Cardiac muscle cell (in vitro differentiated cells and primary cell): ENCODE measurements at places on chromosomes 16 and 17. TPM values are rescaled to one million over a fixed set of nuclear protein-coding genes. Genes with fewer than 3 reads are reported as not detected.

DNA sequence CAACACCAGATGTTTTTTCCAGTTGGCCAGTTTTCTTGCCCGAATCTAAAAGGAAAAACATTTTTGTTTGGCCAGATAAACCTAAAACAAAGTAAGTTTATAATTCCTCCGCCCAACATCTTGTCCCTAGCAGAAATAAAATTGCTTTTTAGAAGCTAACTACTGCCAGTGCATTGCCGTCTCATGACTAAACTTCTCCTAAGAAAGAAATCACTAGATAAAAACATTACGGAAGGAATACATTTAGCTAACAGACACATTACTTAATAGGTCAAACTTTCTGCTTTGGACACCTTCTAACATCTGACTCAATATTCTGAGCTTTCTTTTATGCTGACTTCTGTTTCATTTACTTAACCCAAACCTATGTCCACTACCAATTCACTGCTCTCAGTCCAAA, 36.2 kb downstream of the FBXL20 start:
- DNase-seq, result no peak
- no peaks in the 10 kb centered on the region for H3K36me3 ChIP-seq
- no peak overlapping the region for H3K4me3 ChIP-seq
- H3K4me1 ChIP-seq, result peaks cover 15% of the 10 kb centered on the region
- H3K27ac ChIP-seq, result no peak overlapping the region

GRCh38 chr17:80771612-80772005, 220.0 kb upstream of the CHMP6 start:
- no peak overlapping the region for H3K4me3 ChIP-seq
- H3K27me3 ChIP-seq, result no peaks in the 10 kb centered on the region
- no peaks in the 10 kb centered on the region for H3K36me3 ChIP-seq
- H3K27ac ChIP-seq, result no peak overlapping the region
- DNase-seq, result no peak
- H3K4me1 ChIP-seq, result no peaks in the 10 kb centered on the region

DNA sequence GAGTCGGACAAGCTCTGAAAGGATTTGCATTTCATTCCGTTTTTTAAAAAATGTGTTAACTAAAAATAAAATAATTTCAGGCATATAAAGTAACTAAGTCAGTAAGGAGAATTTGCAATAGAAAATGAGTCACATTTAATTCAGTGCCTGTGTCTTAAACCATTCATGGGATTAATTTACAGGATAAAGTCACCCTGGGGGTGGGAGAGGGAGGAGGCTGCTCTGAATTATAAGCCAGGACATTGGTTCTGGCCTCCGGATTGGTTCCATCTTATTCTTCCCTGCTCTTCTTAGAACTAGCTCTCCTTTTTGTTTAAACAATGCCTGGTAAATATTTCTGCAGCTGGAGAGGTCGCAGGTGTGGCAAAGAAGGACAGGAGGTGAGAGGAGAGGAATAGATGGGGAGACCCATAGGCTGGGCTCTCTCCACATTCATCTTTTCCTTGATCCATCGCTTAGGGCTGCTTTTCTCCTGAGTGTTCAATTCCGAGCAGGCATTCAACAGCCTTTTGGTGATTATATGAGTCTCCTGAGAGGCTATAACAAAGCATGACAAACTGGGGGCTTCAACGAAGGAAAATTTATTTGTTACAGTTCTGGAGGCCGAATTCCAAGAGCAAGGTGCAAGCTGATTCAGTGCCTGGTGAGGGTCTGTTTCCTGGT, 319.2 kb downstream of the PHKB start:
- no peaks in the 10 kb centered on the region for H3K36me3 ChIP-seq
- DNase-seq, result no peak
- no peaks in the 10 kb centered on the region for H3K4me1 ChIP-seq
- H3K27ac ChIP-seq, result no peak overlapping the region
- no peaks in the 10 kb centered on the region for H3K27me3 ChIP-seq

The HIC1 gene
- total RNA-seq, result 2.6 and 3.7 TPM in 2 replicates

The MYH1 gene
- not detected in 2 replicates for total RNA-seq

The SLC22A31 gene
- 3.1 and 39.4 TPM in 2 replicates for total RNA-seq

GRCh38 chr16:56960681-56961281, 969 bp upstream of the CETP start:
- no peak overlapping the region for H3K4me3 ChIP-seq
- no peak overlapping the region for H3K27ac ChIP-seq
- H3K4me1 ChIP-seq, result peaks cover 15% of the 10 kb centered on the region
- H3K36me3 ChIP-seq, result no peaks in the 10 kb centered on the region
- H3K27me3 ChIP-seq, result no peaks in the 10 kb centered on the region
- peak; percentile 73 for DNase-seq

GRCh38 chr17:8151120-8151640, 1.0 kb downstream of the PER1 start:
- H3K27me3 ChIP-seq, result no peaks in the 10 kb centered on the region

DNA sequence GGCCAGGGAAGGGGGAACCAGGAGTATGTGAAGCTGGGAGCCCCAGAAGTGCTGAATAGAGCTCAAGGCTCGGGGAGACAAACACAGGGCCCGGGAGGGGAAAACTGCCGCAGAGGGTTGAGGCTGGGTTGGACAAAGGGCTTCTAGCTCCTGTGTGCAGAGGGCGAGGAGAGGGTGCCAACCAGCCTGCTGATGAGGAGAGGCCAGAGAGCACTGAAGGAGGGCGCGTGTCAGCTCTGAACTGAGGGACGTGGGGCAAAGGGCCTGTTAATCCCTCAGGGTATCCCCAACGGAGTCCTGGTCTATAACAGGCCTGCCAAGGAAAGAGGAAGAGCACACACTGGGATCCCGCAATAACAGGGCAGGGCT, 151.3 kb downstream of the C16orf78 start:
- H3K27me3 ChIP-seq, result no peaks in the 10 kb centered on the region
- H3K4me1 ChIP-seq, result peaks cover 18% of the 10 kb centered on the region
- no peak for DNase-seq
- H3K36me3 ChIP-seq, result no peaks in the 10 kb centered on the region
- H3K27ac ChIP-seq, result no peak overlapping the region

The PTX4 gene
- total RNA-seq, result 0.30 and 0.49 TPM in 2 replicates

- H3K27ac ChIP-seq, result no peak overlapping the region
- no peak overlapping the region for H3K4me3 ChIP-seq
- no peaks in the 10 kb centered on the region for H3K27me3 ChIP-seq
- DNase-seq, result no peak
Observed at GRCh38 chr16:50310308-50311133, 44.2 kb downstream of the ADCY7 start.

- DNase-seq, result no peak
- no peak overlapping the region for H3K4me3 ChIP-seq
- no peak overlapping the region for H3K27ac ChIP-seq
- no peaks in the 10 kb centered on the region for H3K27me3 ChIP-seq
Observed at GRCh38 chr17:63925615-63926014, 6.5 kb downstream of the CD79B start.

DNA sequence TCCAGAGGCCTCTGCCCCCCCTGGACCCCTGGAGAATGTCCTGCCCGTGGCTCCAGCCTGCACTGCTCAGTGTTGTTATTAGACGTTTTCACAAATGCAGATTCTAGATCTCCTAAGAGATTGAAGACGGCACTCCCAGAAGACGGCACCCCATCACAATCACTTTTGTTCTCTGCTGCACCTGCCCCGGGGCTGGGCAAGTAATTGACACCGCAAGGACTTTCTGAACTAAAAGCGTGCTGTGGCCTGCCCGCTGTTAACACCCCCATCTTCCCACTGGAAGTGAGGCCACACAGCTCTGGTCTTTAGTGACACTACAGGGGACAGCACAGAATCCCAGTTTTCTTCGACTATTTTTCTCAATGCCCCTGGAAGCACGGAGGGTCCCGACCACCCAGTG, 256.9 kb downstream of the ENGASE start:
- H3K4me3 ChIP-seq, result no peak overlapping the region
- no peak overlapping the region for H3K27ac ChIP-seq
- DNase-seq, result no peak

The CCDC78 gene
- 9.7 and 16.5 TPM in 2 replicates for total RNA-seq

The CES5A gene
- not detected in 2 replicates for total RNA-seq

- no peaks in the 10 kb centered on the region for H3K4me1 ChIP-seq
- no peak overlapping the region for H3K27ac ChIP-seq
- H3K36me3 ChIP-seq, result no peaks in the 10 kb centered on the region
- H3K27me3 ChIP-seq, result no peaks in the 10 kb centered on the region
Observed at GRCh38 chr16:66983033-66983432, 5.4 kb upstream of the CES4A start.
